ENCODE measurements at places on chromosomes 13 and 19.

DNA sequence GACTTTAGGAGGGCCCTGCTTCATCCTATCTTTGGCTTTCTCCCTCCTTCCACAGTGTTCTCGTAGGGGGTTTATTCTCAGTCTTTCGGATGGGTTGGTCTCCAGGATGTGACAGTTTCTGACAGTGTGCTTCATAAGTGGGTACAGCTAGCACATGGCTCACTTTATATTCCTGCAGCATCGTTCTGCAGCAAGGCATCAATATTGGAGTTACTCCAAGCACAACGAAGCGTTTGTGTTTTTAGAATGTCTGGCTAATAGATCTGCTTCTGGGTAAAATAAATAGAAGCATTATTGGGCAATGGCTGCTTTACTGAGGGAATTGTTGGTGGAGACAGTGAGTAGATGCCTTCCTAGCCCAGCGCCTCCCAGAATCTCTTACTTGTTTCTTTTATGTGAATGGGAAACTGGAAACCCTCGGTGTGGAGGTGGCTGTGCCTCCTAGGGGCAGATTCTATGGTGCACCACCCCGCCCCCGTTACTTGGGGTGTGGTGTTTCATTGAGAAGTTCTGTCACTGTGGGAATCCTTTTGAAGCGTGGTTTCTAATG is 2.0 kb downstream of the FARP1 start:
- no peak for DNase-seq
- no peak overlapping the region for H3K27ac ChIP-seq
- peak overlapping the region; percentile 78 for H3K4me3 ChIP-seq
- no peaks in the 10 kb centered on the region for H3K36me3 ChIP-seq
- peaks cover 64% of the 10 kb centered on the region for H3K27me3 ChIP-seq
- peaks cover 6% of the 10 kb centered on the region for H3K4me1 ChIP-seq

DNA sequence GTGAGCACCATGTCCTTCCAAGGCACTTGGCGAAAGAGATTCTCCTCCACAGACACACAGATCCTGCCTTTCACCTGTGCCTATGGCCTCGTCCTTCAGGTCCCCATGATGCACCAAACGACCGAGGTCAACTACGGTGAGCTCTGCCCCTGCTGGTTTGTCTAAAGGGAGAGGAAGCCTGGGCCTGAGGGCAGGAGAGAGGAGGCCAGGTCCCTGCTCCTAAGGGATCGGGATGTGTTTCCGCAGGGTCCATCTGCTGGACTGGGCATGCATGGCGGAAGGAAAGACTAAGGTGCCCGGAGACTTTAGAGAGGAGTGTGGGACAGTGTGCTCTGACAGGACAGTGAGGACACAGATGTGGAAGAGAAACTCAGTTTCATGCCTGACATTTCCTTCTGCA is 7.6 kb downstream of the SERPINE3 start:
- no peak for DNase-seq
- no peak overlapping the region for H3K4me3 ChIP-seq
- H3K27me3 ChIP-seq, result no peaks in the 10 kb centered on the region
- no peak overlapping the region for H3K27ac ChIP-seq
- H3K4me1 ChIP-seq, result no peaks in the 10 kb centered on the region
- H3K36me3 ChIP-seq, result no peaks in the 10 kb centered on the region

- DNase-seq, result no peak
- no peak overlapping the region for H3K27ac ChIP-seq
- peaks cover 8% of the 10 kb centered on the region for H3K27me3 ChIP-seq
- peaks cover 4% of the 10 kb centered on the region for H3K4me1 ChIP-seq
Observed at GRCh38 chr13:28318496-28318895, 176.4 kb downstream of the FLT1 start.

- H3K4me1 ChIP-seq, result no peaks in the 10 kb centered on the region
- H3K27ac ChIP-seq, result no peak overlapping the region
- H3K4me3 ChIP-seq, result no peak overlapping the region
Observed at GRCh38 chr19:53916004-53916403, 6.9 kb downstream of the CACNG7 start.

Data from T-helper 17 cell (primary cell).